Osteocyte (in vitro differentiated cells): ENCODE measurements at places on chromosomes 4 and X. TPM values are rescaled to one million over a fixed set of nuclear protein-coding genes. Genes with fewer than 3 reads are reported as not detected.

- no peaks in the 10 kb centered on the region for H3K27me3 ChIP-seq
- H3K36me3 ChIP-seq = no peaks in the 10 kb centered on the region
- no peak for DNase-seq
- H3K27ac ChIP-seq = no peak overlapping the region
- H3K4me1 ChIP-seq = peaks cover 24% of the 10 kb centered on the region
- no peak overlapping the region for H3K4me3 ChIP-seq
These were observed 7.2 kb upstream of the FAM9C start for GRCh38 chrX:13051529-13052172.

GRCh38 chr4:101987623-101988243 lies 197.2 kb downstream of the BANK1 start:
- no peaks in the 10 kb centered on the region for H3K36me3 ChIP-seq
- H3K4me3 ChIP-seq = no peak overlapping the region
- DNase-seq = no peak
- H3K27me3 ChIP-seq = no peaks in the 10 kb centered on the region

- no peaks in the 10 kb centered on the region for H3K36me3 ChIP-seq
- H3K4me3 ChIP-seq = no peak overlapping the region
- no peak for DNase-seq
- no peaks in the 10 kb centered on the region for H3K27me3 ChIP-seq
- H3K27ac ChIP-seq = no peak overlapping the region
- H3K4me1 ChIP-seq = no peaks in the 10 kb centered on the region
These were observed 230.3 kb upstream of the ARHGAP24 start for GRCh38 chr4:85244638-85245037.

DNA sequence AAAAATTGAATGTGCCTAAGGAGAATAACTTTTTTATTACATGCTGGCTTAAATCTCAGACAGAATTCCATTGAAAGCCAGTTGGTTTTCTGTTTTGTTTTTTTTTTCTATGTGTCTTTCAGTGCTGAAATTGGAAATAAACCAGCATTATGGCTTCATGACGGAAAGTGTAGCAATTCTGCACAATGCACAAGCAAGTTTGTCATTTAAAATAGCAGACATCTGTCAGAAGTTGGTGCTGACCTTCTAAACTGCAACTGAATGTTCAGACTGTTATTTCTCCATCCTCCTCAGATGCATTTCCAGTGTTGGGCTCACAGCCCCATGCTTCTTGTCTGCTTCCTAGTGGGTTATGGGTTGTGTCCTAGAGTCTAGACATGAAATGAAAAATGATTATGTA lies 107.2 kb upstream of the LIMCH1 start:
- H3K4me1 ChIP-seq = no peaks in the 10 kb centered on the region
- H3K27me3 ChIP-seq = peaks cover 4% of the 10 kb centered on the region
- no peak overlapping the region for H3K27ac ChIP-seq
- DNase-seq = no peak
- H3K4me3 ChIP-seq = no peak overlapping the region

Gene INPP4B
- 9.9 and 10.9 TPM in 2 replicates for total RNA-seq
